ENCODE measurements at places on chromosomes 16 and 17.

DNA sequence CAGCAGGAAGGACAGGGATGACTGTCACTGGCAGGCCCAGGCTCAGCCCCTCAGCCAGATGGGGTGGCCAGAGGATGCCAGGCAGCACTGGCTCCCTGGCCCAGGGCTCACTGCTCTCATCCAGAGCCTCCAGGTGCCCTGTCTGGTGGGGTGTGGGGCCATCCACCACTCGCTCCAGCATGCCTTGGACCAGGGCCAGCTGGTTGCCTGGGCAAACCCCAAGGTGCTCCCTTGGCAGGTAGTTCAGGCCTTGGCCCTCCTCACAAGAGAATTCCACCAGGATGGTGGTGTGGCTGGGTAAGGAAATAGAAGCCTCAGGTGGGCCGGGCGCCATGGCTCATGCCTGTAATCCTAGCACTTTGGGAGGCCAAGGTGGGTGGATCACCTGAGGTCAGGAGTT lies 29.4 kb downstream of the LGALS9 start:
- no peak for DNase-seq

DNA sequence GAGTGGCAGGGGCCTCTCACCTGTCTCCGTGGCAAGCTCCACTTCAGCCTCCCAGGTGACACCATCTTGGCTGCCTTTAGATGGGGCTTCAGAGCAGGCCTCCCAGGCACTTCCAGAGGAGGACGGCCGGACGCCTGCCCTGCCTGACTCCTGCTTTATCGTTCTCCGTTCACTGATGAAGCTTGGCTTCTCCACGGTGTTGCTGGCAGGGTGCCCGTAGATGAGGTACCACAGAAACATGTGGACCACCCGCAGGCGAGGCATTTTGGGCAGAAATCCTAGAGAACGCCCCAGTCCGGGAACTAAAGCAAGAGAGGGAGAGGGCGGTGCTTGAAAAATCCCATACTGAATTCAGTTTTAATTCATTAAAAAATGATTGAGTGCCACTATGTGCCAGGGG lies 54.5 kb downstream of the GTF3C1 start:
- DNase-seq, result no peak

GRCh38 chr16:54030451-54030850 lies 256.1 kb downstream of the IRX3 start:
- DNase-seq, result no peak

DNA sequence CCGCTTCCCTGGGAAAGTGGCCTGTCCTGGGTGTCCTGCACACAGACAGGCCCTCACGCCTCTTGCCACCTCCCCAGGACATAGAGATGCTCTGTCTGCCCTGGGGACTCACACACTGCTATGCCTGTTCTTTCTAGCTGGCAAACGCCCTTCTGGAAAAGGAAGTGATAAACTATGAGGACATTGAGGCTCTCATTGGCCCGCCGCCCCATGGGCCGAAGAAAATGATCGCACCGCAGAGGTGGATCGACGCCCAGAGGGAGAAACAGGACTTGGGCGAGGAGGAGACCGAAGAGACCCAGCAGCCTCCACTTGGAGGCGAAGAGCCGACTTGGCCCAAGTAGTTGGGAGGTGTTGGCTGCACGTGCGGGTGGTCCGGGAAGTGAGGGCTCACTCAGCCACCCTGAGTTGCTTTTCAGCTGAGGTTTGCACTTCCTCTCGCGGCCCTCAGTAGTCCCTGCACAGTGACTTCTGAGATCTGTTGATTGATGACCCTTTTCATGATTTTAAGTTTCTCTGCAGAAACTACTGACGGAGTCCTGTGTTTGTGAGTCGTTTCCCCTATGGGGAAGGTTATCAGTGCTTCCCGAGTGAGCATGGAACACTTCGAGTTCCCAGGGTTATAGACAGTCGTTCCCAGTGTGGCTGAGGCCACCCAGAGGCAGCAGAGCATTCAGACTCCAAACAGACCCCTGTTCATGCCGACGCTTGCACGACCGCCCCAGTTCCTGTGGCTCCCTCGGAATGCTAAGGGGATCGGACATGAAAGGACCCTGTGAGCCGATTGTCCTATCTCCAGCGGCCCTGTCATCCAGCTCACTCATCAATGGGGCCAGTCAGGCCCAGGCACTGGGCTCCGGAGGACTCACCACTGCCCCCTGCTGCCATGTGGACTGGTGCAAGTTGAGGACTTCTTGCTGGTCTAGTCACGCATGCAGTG lies 3.5 kb upstream of the RPL13 start:
- DNase-seq, result peak; percentile 95

DNA sequence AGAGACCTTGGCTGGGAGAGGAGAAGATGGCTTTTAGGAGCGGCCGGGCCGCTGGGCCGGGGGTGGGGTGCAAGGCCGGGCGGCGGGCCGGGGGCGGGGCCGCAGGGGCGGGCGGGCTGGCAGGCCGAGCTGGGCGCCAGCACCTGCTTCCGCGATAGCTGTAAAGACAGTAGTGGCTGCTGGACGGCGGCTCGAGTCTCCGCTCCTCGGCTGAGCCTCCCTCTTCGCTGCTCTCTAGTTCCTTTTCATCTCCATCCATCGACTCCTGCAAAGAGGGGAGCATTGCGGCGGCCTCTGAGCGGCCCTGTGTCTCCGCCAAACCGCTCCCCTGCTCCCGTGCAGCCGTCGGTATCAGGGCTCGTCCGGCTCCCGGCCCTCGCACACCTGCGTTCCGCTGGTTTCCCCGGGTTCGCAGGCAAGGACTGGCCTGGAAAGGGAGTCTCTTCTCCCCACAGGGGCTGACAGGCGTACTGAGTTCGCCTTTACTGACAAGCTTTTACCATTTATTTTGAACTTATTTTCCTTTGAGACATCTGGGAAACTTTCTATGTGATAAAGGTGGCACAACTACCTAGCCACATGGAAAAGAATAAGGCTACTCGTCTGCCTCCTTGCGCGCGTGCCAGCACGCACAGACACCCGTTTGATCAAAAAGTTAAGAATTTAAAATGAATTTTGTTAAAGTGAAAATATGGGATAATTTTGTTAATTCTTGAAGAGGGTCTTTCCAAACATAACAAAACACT lies at the start of gene C17orf75:
Gene C17orf75, minus strand, starts transcription at position 317 of the 746 bp plus-strand sequence. Its CDS starts 34 bp downstream, at position 283.
- DNase-seq, result peak; percentile 87

DNA sequence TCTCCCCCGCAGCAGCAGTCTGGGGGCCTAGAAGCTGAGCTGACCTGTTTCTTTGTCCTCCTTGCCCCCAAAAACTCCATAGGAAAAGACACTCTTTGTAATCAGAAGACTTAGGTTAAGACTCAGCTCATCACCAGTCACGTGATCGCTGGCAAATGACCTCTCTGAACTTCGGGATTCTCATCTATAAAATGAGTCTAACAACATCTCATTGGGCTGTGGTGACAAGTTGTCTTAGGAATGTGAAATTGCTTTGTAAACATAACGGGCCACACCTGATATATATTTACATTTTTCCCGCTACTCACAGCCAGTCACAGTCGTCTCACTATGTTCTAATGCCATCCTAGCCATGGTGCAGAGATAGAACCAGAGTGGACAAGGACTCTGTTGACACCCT lies 86.0 kb upstream of the LHX1 start:
- no peak for DNase-seq

- no peak for DNase-seq
Measured at GRCh38 chr17:71304498-71305158, 816.2 kb upstream of the SOX9 start.

GRCh38 chr16:20707461-20707860 lies 10.0 kb upstream of the ACSM1 start:
- DNase-seq, result no peak

- peak; percentile 43 for DNase-seq
Measured at GRCh38 chr16:85017151-85017550, 5.8 kb upstream of the ZDHHC7 start.

DNA sequence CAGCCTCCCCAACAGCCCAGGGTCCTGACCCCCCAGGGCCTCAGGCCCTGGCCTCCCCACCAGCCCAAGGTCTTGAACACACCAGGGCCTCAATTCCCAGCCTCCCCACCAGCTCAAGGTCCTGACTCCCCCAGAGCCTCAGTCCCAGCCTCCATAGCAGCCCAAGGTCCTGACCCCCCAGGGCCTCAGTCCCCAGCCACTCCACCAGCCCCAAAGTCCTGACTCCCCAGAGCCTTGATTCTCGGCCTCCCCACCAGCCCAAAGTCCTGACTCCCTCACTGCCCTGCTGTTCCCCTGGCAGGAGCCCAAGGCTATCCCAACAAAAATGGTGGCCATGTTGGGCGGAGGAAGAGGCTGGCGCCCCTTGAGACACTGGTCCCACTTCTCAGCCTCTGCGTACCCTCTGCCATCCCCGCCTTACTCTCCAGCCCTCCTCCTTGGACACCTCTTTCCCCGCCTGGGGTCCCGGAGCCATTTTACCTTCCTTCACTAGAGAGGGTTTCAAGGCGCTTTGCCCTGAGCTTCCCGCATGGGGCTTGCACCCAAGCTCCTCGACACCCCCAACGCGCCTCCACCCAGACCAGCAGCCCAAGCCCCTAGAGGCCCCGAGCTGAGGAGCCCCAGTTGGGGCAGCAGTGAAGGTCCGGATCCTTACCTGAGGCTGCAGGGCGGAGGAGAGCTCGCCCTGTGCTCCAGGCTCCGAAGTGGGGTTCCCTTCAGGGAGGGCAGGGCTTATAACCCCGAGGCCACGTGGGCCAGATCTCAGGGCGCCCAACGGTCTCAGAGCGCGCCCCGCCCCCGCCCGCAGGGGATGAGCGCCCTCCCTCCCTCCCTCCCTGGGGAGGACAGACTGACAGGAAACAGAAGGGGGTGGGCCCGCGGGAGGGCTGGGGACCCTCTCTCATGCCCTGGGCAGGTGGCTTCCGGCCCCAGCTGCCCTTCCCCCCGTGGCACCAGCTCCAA lies 3.5 kb upstream of the TSPOAP1 start:
- peak; percentile 93 for DNase-seq

GRCh38 chr16:65910291-65910690 lies 456.2 kb upstream of the CDH5 start:
- no peak for DNase-seq

DNA sequence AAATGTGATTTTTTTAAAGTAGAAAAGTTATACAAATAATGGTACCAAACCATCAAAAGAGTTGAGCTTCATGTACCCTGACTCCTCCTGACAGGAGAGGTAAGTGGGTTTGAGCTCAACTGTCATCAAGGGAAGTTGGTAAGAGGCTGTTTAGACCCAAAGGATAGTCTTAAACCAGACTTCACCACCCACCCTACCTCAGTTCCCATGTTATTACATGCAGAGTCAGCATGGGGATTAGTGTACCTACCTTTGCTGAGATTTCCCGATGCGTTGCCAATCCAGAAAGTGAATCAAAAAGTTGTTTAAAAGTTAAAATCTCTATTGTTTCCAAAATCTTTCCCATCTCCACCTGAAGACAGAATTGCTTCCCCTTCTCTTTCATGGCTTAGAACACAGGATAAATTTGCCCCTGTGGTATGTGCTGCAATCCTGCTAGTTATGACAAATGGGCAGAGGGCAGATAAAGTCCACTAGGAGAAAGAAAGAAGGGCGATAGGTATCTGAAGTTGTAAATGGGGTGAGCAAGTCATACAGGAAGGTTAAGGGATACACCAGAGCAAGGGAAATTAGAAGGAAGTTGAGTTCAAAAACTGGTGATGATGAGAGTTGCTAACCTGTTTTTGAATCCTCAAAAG lies 72.8 kb downstream of the NEUROD2 start:
- DNase-seq, result no peak

DNA sequence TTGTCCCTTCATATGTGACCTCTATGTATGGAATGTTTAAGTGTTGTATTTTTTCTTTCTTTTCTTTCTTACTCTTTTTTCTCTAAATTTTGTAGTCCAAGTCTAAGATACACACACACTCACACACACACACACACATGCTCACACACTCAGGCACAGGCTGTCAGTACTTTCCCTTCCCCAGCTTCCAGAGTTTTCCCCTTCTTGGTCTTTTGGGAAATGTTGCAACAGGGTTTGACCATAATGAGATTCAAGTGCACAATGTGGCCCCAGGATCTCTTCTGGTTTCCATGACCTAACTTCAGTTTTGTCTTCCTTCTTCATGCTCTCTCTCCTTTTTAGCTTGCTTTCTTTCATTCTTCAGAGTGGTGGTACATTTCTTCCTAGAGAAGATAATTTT lies 289.8 kb upstream of the FOXF1 start:
- no peak for DNase-seq

DNA sequence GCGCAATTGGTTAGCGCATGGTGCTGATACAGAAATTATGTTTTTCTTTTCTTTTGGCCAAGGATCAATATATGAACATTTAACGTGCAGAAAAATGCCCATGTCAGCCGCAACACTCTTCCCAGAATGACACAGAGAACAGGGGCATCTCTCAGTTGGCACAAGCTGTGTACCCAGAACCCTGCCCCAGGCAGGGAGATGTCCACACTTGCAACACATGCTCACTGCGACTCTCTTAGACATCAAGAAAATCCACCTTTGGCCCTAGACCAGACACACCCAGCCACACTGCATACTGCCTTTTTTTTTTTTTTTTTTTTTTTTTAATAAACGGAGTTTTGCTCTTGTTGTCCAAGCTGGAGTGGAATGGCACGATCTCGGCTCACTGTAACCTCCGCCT lies 17.0 kb downstream of the PITPNA start:
- no peak for DNase-seq

DNA sequence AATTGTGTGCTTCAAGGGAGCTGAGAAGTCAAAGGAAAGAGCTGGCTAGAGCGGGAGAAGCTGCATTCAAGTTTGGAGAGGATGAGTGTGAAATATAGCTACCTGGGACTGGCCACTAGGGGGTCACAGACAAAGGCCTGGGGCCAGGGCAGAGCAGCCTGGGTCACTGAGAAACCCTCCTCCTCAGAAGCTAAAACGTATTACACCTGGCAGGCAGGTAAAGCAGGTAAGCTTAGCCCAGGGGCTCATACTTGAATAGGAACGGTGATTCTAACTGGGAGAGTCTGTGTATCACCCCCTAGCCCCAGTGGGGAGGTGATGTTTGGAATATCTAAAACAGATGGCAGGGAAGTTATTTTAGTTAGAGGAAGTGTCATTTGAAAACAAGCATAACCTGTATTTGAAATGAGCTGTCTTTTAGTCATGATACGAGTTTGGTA lies 6.8 kb downstream of the KRT37 start:
- no peak for DNase-seq

GRCh38 chr17:28177351-28177750 lies 134.9 kb downstream of the NLK start:
- DNase-seq, result no peak

GRCh38 chr16:64481497-64481896 lies 640.4 kb downstream of the CDH11 start:
- no peak for DNase-seq

DNA sequence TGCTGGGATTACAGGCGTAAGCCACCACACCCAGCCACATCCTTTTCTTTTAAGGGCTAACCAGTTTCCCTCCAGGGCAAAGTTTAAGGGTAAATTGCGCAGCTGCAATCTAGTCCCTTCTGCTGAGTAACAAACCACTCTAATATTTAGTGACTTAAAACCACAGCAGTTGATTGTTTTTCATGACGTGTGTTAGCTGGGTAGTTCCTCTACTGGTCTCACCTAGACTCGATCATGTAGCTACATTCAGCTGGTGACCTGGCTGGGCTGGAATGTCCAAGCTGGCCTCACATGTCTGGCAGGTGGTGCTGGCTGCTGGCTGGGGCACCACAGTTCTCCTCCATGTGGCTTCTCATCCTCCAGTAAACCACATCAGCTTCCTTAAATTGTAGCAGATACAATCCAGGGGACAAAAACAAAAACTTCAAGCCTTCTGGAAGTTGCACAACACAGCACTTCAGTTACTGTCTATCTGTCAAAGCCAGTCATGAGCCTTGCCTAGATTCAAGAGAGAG lies 75.5 kb downstream of the GPRC5B start:
- no peak for DNase-seq

Measured in activated CD4-positive, alpha-beta T cell treated with anti-CD3 and anti-CD28 coated beads, Interleukin-2, amount 50 U/mL, for 48 hours (primary cell).